ENCODE measurements at places on chromosomes 3 and 15.

GRCh38 chr15:89836267-89837133 lies 21.8 kb upstream of the ANPEP start:
- DNase-seq, result no peak

GRCh38 chr3:9770276-9770812 lies 597 bp upstream of the CAMK1 start:
- DNase-seq, result no peak

- no peak for DNase-seq
Measured at GRCh38 chr15:28890711-28891495, 5.1 kb downstream of the APBA2 start.

- DNase-seq, result no peak
Measured at GRCh38 chr3:122802323-122802722, 7.5 kb downstream of the SLC49A4 start.

DNA sequence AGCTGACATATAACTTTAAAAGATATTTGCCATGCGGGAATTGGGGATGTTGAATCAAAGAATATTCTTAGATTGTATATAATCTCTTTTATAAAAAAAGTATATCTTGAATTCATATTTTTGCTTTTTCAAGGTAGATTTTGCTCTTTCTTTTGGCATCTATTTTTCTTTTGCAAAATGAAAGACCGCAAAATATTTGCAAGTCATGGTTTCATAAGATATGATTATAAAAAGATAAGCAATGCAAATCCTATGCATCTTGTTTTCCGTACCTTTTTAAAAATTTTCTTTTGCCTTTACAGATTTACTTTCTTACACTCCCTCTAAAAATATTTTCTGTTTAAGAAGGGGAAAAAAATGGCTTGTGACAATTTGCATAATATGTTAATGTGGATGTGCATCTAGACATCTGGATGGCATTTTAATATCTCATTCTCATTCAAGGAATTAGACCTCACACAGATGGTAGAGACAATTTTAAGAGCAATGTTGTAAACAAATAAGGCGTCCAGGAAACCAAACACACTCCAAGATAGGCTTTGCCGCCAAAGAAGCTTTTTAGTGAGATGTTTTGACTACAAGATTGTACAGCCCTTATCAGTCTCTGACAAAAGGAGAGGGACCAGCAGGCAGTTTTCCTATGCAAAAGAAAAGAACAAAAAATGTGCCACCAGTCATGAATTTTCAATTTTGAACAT lies 371.1 kb downstream of the CHL1 start:
- DNase-seq, result no peak

GRCh38 chr3:112013058-112013783 lies 14.5 kb downstream of the TAGLN3 start:
- no peak for DNase-seq

- DNase-seq, result no peak
Measured at GRCh38 chr3:188476935-188477334, 323.0 kb downstream of the LPP start.

DNA sequence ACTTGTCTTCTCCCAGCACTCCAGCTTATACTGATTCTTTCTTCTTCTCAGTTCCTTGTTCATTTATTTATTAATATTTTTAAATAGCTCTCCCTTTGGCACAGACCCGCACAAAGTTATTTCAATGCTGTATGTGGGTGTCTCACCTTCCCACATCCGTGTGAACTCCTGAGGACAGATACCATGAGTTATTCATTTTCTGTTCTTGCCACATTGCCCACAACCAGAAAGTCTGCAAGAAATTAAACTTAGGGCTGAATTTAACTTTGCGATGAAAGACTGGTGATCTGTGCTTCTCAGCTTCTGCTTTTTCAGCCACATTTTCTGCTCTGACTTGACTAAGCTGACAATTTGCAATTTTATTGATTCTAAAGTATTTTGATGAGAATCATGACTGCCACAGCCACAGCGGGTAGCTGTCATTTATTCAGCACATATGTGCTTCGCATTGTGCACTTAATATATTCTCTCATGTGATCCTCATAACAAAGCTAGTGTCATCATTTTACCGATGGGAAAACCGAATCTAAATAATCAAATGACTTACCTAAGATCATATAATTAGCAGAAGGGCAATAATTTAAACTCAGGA lies 569.8 kb downstream of the EDEM1 start:
- peak; percentile 7 for DNase-seq

DNA sequence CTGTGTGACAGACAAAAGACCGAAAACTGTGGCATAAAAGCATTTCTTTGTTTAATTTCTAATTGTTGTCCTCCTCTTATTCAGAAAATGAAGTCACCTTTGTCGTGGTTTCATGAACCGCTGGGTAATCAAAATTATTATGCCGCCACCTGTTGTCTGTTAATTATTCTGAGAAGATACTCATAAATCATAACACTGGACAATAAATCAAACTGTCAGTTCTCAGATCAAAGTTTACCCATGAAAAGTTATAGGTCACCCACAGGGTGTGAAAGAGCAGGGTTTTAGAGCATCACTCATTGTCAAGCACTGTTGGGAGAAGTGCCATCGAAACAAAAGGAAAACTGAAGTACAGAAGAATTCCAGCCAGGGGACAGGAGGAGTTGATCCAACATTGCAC lies 474.3 kb downstream of the NR2F2 start:
- no peak for DNase-seq

Data from GDM1 (cell line).